GM12878 (cell line): ENCODE measurements at places on chromosomes 1 and 21.
A peak's percentile ranks its signal among the peaks of the same experiment; 100 is the strongest.

DNA sequence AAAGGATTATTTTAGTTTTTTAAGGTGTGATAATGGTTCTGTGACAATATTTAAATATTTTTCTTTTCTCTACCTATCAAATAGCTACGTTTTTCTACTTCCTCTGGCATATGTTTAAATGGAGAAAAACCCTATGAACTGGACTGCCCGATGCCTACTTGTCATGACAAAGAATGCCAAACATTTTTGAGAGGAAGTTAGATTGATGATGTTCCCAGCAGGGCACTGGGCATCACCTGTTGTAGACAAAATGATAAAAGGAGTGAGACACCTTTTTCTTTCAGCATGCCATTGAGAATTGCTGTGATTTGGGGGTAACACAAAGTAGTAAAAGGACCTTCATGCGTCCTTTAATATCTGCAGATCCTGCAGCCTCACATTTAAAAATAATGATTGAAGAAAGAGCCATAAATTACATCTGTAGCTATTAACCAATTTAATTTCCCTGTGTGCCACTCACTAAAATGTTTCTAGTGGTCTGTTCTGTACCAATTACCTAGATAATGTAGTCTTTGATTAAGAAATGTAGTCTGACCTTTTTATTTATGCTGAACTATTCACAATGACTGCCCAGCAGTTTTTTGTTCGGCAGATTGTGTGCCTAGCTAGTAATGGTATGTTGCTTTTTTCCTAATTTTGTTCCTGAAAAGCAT, 47.6 kb downstream of the RPL5 start:
- no peak for DNase-seq

DNA sequence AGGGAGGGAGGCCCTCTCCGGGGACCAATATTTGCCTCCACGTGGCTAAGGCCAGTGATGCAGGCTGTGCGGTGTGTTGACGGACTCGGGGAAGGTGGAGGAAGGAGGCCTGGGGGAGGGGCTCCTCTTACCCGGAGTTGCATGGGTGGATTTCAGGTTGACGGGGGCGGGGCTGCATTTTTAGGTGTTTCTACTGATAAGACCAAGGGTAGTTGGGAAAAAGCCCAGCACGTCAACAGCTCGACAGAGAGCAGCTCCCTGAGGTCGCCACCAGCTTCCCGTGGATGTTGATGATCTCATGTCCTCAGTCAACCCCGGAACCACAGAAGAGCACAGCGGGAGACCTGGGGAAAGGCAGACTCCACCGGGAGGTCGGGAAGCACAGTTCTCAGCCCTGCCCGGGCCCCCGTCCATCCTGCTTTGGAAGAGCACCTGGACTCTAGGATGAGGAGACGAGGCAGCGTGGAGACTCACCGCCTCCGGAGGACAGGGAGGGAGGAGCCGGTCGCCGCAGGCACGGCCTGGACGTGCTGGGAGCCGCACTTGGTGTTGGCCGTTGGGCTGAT, 32.9 kb upstream of the COL6A1 start:
- DNase-seq = no peak

DNA sequence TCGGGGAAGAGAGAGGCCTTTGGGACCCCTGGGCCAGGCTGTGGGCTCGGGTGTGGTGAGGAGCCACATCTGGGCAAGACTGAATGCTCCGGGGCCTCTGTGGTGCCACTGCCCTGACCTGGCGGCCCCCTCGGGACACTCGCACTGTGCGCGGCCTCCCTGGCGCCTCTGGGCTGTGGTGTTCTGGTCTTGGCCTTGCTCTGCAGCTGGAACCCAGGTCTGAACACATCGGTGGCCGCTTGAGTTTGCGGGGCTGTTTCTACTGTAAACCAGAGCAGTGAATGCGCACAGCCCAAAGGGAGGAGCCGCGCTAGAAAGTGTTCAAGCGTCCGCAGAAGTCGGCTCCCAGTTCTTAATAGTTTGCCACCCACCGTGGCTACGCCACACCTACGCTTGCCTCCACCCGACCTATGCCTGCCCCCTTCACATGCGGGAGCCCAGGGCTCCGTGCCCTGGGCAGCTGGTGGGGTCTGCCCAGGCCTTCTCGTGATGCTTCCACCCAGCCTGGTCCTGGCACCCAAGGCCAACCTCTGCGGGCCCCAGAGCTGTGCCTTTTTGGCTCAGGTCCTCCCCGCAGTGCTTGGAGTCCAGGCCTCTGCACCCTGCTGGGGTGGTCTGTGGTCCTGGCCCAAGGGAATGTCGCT, 4.4 kb downstream of the PDE9A start:
- no peak for DNase-seq

DNA sequence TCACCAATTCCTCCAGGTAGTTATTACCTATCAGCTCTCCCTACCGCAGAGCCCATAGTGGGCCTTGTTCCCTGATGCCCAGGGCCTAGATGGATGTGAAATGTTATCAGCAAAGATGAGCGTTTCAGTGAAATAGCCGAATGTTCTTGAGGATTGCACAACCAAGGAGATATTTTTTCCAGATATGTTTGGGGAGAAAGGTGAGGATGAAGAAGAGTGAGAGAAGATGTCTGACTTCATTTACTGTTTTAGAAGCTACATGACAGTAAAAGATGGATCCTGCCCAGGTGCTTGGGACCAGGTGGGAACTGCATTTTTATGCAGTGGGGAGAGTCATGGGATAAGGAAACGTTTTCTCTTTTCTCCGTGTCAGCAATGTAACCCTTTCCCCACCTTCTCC, 231.7 kb upstream of the C1orf174 start:
- DNase-seq = no peak

DNA sequence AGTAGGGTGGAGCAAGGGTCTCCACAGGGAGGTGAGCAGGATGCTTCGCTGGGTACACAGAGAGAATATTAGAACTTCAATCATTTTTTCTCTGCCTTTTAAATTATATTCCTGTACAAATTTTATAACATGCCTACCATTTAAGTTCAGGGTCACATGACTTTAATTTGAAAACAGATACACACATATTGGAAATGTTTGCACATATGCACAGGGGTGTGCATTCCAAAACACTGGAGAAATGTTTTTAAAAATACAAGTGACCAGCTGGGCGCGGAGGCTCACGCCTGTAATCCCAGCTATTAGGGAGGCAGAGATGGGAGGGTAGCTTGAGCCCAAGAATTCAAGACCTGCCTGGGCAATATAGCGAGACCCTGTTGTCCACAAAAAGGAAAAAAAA, 39.7 kb downstream of the NIPAL3 start:
- DNase-seq = no peak

GRCh38 chr1:221837896-221838295, 96.0 kb upstream of the DUSP10 start:
- DNase-seq = peak; percentile 59

DNA sequence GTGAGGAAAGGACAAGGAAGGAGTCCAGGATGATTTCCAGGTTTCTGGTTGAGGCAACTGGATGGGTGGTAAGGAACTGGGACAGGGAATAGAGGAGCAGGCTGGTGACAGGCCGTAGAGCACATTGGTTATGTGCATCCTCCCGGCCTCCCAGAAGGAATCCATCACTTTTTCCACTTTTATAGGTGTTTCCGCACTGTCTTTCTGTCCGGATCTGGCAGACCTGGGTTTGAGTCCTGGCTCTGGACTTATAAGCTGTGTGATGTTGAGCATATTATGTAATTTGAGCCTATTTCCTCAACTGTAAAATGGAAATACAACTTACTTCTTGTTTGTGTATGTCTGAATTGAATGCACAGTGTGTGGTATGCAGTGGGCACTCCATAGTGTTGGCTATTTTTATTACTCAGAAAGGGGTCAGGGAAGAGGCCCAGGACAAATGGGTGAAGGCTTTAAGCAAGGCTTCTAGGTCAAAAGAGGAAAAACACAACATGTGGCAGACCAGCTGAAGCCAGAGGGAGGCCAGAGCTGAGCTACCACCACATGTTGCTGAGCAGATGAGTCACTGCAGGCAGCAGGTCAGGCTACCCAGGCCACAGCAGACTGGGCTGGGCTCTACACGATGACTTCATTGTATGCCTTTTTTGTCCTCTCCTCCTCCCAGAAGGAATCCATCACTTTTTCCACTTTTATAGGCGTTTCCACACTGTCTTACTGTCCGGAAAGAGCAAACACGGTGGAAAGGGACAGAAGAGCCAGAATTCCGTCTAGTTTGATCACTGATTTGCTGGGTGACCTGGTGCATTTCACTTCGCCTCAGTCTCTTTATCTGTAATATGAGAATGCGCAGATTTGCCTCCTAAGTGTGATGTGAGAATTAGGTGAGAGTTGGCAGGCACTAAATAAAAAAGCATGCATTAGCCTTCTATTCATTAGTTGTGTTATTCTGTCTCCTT, 791 bp upstream of the MAST2 start:
- DNase-seq = no peak

DNA sequence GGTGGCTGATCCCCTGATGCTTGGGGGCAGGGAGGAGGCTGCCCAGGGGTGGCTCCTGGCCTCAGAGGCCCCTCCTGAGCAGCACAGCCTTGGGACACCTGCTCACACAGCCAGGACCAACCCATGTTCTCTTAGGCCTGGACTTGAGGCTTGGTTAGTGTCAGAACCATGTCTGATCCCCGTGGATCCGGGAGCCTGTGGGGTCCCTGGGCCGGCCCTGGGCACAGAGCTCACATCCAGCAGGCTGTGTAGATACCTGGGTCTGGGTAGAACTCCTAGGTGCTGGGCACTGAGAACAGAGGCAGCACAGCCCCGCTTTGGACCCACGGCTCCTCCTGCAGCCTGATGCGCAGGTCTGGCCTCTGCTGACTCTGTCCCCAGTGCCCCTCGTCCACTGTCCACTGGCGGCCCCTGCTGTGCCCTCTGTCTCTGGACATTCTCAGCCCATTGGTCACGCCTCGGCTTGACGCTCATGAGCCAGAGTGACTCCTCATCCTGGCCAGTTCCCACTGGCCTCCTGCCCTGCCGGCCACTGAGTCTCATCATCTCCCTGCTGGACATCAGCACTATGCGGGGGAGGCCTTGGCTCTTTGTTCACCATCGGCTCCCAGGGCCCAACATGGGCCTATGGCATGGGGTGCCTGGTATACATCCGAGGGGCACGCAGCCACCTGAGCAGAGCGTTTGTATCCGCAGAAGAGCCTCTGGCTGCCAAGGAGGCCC, 70.2 kb downstream of the TRIM11 start:
- DNase-seq = no peak

GRCh38 chr1:27593678-27594563, 10.0 kb downstream of the AHDC1 start:
- DNase-seq = no peak

DNA sequence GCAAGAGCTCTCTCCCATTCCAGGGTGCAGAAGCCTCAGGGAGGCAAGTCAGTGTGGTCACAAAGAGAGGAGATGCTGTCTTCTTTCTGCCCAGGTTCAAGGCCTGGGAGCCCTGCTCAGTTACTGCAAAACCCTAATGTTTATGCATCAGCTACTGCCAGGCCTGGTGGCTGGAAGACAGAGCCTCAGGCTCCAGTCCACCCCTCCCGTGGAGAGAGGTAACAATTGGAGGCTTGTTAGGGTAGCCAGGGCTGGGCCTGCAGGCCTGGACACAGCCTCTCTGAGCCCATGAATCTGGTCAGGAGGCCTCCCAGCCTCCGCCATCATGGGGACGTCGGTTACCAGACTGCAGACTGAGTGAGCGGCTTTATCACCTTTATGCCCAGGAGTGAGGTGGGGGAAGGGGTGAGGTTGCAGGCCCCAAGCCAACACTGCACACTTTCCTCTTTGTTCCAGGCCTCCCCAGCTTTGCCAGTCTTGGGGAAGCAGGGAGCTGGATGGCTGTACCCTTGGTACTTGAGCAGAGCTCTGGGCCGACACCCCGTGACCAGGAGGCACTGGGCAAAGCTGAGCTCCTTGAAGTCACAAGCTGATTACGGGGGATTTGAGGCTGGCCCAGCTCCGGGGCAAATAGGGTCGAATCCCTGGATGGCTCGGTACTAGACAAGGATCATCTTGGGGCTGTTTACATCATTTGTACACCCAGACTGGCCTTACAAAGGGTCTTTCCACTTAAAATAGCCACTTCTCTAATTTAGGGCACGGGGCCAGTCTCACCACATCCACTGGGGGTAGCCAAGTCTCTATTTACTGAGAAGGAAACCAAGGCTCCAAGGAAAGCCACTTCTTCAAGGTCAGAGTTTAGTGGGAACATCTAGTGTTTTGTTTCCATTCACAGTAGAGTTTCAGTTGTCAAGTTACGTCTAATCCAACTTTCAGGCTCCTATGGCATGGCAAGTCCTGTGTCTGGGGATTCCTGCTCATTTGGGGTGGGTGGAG, 5.2 kb downstream of the SLC2A1 start:
- no peak for DNase-seq

- DNase-seq = no peak
These were observed 4.2 kb upstream of the SIM2 start for GRCh38 chr21:36694593-36695282.
